ENCODE measurements at places on chromosomes 11 and 22.

DNA sequence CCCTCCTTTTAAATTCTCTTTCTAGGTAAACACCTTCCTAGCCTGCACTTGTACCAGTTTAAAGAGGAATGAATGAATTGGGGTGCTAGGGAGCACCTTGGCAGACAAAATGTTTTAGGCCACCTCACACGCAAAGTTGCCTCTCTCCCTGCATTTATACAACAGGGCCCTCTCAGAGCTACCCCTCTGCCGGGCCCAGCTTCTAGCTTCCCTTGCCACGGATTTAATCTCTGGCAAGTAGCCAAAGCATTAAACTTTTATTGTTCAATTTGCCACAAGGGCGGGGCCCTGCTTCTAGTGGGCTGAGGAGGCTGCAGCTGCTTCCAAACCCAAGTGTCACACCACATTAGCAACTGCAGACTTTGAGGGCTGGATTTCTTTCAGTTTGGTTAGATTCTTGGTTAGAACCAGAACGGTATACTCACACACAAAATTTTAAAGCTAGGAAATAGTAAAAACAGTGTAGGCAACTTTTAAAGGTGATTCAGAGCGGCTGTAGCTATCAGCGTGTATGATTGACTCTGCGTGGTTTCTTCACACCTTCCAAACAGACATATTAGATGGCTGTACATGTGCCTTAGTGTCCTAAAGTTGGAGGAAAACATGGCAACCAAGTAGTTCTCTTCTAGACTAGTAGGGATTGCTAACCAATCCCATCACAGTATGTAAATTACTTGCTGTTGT, 6.5 kb downstream of the KREMEN1 start:
- DNase-seq, result no peak

GRCh38 chr11:111098091-111098490, 147.4 kb upstream of the POU2AF2 start:
- no peak for DNase-seq

DNA sequence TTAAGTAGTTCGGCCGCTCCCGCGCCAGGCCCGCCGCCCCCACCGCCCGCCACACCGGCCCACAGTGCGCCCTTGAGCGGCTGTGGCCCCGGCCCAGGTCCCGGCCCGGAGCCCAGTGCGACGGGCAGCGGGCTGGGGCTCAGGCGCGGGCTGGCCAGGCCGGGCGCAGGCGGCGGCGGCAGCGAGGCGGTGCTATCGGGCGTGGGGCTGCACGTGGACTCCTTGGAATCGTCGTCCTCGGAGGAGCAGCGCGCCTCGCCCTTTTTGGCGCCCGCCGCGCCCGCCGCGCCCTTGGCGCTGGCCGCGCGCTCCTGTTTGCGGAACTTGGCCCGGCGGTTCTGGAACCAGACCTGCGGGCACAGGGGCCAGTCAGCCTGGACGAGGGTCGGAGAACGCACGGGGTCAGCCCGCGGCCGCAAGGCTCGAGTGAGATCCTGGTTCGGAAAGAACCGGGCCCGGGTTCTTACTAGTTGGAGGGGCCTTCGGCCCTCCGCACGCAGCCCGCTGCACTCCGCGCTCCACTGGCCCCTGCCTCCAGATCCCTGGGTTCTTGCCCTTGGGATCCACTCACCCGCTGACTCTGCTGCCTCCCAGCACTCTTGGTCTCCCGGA, 4.0 kb downstream of the PHOX2A start:
- no peak for DNase-seq

- DNase-seq, result no peak
Observed at GRCh38 chr11:104130161-104130560, 33.8 kb downstream of the PDGFD start.

DNA sequence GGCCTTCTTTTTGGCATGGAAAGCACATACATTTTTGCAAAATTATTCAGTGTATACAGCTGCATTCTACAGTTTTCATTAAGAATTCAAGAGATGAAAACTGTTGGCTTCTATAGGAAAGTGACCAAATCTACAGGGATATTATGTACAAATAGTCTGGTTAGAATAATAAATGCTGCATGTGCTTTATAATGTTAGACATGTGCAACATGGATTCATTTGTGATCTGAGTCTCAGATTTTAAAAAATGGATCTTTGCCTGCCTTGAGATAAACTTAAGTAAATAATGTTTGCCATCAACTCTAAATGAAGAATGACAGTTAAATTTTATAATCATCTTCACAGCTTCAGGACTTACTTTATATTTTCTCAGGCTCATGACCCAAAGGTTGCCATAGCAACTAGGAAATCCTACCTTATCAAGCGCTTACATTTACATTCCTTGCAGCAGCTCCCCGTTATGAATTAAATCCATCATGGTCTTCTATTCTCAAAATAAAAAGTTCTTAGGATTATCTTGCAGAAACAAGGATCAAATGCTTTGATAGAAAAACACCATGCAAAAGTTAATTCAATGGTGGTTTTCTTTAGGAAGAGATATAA, 200.2 kb downstream of the CADM1 start:
- DNase-seq, result no peak
